A549 treated with ZK216348 at 1 μM for 4 hours (cell line): ENCODE measurements at places on chromosomes 1 and 21. TPM values are rescaled to one million over a fixed set of nuclear protein-coding genes. Genes with fewer than 3 reads are reported as not detected.

The LRRC53 gene
- not detected in 5 replicates for total RNA-seq

The PLA2G2D gene
- total RNA-seq = not detected in 5 replicates

The GPR89B gene
- 3.8 to 5.7 TPM (median 5.0 TPM) in 5 replicates for total RNA-seq

The LCE3A gene
- not detected in 5 replicates for total RNA-seq

The PGLYRP3 gene
- total RNA-seq = not detected in 5 replicates

The MINDY1 gene
- total RNA-seq = 2.3 to 4.2 TPM (median 3.8 TPM) in 5 replicates

The CFAP74 gene
- total RNA-seq = 0.02 to 0.07 TPM in 2 of 5 replicates, not detected in the others

The KRTAP19-1 gene
- total RNA-seq = not detected in 5 replicates

The PTGER3 gene
- not detected in 5 replicates for total RNA-seq

The LEMD1 gene
- not detected in 5 replicates for total RNA-seq

The TNFSF4 gene
- total RNA-seq = 0.04 to 0.09 TPM (median 0.05 TPM) in 3 of 5 replicates, not detected in the others

The ZSWIM5 gene
- total RNA-seq = 0.35 to 0.62 TPM (median 0.53 TPM) in 5 replicates
